AG04450 (cell line): ENCODE measurements at places on chromosomes 6 and 20.

DNA sequence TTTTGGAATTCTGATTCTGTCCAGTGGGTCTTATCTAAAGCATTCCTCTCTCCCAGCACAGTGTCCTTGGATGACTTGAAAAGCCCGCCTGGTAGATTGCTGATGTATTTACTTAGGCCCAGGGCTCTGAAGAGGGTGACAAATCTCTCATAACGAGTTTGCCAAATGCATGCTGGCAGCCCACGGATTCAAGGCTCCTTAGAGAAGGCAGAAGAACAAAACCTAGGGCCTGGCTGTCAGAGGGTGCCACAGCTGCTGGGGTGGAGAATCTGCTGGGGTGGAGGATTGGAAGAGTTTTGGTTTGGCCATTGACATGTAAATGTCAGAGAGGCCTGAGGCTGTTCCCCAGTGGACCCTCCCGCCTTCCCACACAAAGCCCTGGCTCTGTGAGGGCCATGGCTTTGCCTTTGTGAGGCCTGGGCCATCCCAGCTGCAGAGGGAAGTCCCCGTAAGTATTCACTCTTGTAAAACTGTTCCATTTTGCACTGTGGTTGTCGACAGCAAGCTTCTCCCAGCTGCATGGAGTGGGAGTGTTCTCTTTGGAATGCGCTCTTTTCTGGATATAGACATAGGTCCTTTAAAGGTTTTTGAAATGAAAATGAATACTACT lies 50.3 kb downstream of the ANKRD6 start:
- DNase-seq = no peak

DNA sequence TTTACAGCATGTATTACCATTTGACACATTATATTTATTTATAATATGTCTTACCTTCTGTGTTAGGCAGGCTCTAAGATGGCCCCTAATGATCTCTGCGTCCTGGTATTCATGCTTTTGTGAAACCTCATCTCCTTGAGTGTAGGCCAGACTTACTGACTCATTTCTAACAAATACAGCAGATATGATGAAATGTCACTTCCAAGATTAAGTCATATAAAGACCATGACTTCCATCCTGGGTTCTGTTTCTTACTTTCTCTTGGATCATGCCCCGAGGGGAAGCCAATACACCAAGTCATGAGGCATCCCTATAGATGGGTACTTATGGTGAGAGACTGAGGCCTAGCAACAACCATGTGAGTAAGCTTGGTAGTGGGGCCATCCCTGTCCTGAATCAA lies 30.2 kb downstream of the ZHX3 start:
- DNase-seq = peak; percentile 52

DNA sequence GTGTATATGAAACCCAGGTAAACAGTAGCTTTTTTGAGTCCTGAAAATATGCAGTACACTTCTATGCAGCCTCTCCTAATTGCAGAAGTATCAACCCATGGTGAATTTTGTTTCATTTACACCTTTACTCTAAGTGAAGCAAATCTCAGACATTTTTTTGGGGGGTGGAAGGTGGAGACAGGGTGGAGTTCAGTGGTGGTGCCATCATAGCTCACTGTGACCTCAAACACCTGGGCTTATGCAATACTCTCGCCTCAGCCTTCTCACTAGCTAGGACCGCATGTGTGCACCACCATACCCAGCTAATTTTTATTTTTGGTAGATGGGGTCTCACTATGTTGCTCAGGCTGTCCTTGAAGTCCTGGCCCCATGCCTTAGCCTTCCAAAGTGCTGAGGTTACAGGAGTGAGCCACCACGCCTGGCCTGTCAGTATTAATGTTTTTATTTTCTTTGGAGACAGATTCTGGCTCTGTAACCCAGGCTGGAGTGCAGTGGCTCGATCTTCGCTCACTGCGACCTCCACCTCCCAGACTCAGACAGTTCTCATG lies 80.3 kb downstream of the JARID2 start:
- DNase-seq = no peak

DNA sequence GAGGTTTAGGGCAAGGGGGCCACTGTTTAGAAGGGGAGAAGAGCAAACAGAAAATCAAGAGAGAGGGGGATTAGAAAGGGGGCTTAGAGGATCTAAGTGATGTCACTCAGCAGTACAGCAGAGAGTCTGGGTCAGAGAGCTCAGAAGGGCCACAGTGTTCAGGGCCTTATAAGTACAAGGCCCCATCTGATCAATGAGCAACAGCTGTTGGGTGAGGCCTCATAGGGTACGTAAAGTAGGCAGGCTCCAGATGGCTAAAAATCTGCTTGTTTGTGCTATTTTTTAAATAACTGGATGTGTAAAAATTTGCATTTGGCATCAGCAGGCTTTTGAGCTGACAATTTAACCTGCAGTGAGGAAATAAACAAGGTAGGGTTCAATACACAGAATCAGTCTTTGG lies 149.8 kb downstream of the SH3BGRL2 start:
- DNase-seq = no peak

- no peak for DNase-seq
These were observed 4.2 kb upstream of the TSBP1 start for GRCh38 chr6:32375739-32376529.

GRCh38 chr6:144294016-144294415 lies 8.9 kb downstream of the UTRN start:
- peak; percentile 46 for DNase-seq

- DNase-seq = no peak
These were observed 7.8 kb upstream of the ACSS1 start for GRCh38 chr20:25065625-25066338.

DNA sequence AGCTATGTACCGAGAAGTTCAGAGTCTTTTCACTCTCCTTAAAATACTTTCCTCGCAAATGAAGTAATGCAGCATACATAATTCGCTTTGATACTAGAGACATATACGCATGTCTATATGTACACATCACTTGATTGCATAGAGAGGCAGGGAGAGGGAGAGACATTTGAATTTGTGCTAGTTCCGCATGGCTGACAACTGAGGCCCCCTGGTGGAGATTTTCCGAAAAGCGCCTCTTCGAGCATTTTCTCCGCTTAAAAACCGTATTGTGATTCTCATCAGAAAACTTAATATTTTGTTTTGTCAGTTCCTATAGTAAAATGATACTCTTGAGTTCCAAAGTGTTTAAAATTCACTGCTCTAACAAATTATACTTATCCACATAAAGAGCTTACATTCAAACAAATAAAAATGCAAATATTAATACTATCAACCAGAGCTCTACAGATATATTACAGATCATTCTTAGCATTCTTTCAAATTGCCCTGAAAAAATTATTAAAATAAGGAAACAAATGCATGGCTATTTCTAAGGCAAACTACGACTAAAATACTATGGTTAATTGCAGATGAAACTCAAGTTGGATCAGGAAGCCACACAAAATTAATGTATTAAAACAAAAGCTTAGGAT lies 637 bp downstream of the MYLK4 start:
- no peak for DNase-seq

DNA sequence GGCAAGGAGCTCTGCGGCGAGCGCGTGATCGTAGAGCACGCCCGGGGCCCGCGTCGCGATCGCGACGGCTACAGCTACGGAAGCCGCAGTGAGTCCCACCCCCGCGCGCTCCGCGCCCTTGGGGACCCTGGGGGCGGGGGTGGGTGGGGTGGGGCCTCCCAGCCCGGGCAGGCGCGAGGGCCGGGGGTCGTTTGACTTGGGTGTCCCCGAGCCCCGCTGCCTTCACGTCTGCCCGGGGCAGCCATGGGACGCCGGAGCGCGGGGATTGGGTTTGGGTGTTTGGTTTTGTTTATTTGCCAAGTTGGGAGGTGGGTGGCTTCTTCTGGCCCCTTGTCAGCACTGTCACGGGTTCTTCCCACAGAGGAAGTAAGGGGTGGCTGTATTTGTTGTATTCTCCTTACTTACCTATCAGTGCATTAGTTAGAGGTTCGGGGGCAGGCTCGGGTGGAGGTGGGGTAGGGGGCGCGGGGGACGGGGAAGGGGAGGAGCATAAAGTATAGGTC lies 777 bp downstream of the SRSF6 start:
- no peak for DNase-seq

GRCh38 chr20:1626528-1627199 lies 6.9 kb upstream of the SIRPB1 start:
- no peak for DNase-seq

GRCh38 chr20:37421988-37422387 lies 76.0 kb downstream of the SRC start:
- no peak for DNase-seq

- DNase-seq = no peak
These were observed 353.1 kb downstream of the LAMA2 start for GRCh38 chr6:129236001-129236517.

DNA sequence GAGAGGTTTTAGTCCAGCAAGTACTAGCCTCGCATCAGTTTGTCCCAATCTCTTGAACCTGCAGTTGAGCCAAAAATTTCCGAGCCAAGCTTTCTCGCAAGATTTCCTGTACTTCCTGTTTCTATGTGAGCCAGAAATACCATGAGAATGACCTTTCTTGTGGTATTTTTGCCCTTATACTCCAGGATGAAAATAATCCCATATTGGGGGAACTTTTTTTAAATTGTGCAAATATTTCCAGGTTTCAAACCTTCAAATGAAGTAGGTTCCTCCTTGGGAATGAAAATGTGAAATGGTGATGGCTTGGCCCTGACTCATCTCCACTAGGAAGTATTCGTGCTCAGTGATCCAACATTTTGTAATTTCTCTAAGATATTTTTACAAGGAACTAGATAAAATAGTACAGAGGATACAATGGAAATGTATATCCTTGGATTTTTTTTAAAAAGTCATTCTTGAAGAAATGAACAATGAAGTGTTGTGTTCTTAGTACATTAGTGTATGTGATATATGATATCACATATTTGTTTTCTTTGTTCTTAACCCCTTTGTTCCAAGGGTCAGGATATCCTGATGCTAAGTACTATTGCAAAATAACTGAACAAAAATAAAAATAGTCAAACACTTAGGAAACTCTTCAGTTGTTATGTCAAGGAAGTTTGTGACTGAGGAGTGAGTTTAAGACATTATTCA lies 184.0 kb downstream of the PDE7B start:
- DNase-seq = no peak

DNA sequence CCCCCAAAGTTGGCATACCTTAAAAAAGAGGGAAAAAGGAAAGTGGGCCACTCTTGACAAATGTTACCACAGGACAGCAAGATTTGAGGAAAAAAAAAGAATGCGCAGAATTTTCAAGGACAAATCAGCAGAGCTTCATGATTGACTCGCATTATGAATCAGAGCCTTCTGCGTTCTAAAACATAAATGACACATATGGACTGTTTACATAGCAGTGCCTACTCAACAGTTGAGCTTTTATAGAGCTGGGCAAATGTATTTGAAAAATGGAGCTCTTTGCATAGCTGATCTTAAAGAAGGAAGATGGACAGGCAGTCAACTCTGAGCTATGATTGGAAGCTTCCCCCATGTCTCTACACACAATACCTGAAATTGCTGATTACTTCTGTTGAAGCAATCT lies 213.2 kb upstream of the NT5E start:
- DNase-seq = no peak
